ENCODE measurements at places on chromosomes 4 and X. TPM values are rescaled to one million over a fixed set of nuclear protein-coding genes. Genes with fewer than 3 reads are reported as not detected.
A peak's percentile ranks its signal among the peaks of the same experiment; 100 is the strongest.

DNA sequence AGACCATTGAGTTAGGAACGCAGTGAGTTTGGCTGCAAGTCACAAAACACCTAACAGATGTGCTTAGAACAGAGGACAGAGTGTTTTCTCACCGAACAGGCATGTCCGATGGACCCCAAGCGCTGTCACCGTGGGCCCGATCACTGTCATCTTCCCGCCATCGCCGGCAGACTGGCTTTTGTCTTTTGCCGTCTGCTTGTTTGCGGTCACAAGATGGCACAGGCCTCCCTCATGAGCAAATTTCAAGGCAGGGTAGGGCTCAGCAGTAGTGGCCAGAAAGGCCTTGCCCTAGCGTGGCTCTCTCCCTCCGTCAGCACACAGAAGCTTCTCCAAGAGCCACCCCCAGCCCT lies 21.4 kb upstream of the MRFAP1 start:
- DNase-seq, result no peak

DNA sequence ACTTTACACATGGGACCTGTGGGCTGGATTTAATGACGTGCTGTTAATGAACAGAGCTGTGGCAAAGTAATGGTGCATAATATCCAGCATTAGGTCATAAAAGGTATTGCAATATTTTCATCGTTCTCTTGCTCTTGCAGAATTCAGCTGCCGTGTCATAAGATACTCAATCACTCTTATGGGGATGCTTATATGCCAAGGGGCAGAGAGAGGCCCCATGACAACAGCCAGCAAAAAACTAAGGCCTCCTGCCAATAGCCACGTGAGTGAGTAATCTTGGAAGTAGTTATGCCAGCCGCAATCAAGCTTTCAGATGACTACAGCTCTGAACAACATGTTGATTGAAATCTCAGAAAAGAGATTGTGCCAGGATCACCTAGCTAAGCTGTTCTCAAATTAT lies 616.9 kb downstream of the FSTL5 start:
- no peak for DNase-seq

DNA sequence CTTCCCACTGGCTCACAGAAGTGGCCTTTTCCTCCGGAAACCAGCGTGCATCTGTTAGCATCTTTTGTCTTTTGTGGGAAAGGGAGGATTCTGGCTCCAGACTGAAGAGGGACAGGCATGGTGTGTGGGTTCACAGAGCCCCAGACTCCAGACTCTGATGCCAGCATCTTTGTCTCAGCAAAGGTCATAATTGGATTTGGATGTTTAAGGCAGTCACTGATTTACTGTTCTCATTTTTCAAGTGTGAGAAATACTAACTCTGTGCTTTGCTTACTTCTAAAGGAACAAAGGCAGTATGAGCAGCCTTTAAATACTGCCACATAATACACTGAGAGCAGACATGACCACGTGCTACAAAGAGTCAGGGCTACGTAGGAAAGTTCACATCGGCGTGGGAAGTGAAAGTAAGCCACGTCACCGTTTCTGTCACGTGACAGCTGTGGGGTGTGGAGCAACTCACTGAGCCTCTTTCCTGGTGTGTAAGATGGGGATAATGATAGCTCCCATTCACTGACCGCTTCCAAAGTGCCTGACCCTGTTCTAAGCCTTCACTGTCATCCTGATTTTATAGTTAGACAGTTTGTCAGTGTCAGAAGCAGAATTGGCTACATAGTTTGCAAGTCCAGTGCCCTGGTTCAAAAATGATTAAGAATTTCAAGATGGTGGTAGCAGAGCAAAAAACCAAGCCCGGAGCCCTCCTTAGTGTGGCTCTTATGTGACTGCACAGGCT lies 24.8 kb upstream of the TMSB4X start:
- DNase-seq, result peak; percentile 32

DNA sequence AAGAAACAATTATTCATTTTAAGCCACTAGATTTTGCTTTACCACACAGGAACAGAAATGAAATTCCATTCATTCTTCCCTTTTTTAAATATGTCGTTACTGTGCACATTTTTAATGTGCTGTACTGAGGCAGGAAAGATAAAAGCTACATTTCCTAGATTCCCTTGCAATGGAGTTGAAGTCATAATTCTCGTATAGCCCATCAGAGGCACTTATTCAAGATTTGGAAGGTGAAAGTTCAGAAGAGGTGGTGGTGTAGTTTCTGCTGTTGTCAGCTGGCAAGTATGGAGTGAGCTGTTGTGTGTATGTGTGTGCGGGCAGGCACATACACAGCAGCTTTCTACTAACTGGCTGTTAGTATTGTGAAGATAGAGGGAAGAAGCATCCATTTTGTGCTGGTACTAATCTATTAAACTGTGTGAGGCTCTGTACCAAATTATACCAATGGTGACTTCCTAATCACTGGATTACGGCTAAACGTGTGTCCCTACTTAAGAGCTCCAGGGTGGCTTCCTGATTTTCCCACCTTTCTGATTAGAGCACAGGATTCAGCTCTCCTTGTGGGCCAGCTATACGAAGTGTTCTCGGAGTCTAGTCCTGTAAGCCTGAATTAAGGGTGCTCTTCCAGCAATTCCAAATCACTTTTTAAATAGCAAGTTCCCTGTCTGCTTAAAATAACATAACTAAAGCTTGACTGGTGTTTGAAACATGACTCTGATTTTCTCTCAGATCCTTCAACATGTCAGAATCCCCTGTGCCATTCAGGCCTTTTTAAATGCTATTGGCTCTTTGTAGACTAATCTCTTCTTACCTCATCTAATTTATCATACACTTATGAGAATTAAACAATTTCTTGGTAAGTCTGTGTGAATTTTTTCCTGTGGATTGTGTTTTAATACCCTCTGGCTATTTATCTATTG lies 43.8 kb downstream of the PDS5A start:
- DNase-seq, result no peak

The PORCN gene
- 25.8 TPM for total RNA-seq

The FGF13 gene
- 5.1 TPM for total RNA-seq
